Glomerular endothelial cell (primary cell): ENCODE measurements at places on chromosomes 1 and 21.

- DNase-seq, result no peak
Observed at GRCh38 chr1:37238364-37239224, 204.3 kb upstream of the GRIK3 start.

DNA sequence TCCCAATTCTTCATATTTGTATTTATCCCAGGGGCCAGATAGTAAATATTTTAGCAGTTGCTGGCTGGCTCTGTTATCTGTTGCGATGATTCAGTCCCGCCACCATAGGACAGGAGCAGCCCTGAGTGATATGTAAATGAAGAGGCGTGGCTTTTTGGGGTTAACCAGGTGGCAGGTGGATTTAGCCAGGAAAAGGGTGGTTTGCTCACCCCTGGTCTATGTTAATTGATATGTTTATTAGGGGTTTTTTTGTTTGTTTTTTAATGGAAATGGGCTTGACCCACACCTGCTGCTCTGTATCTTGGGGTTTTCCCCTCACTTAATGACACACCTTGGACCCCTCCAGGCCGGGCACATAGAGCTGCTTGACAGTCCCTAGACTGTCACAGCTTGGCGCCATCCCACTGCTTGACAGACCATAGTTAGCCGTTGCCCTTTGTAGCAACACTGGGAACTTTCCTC lies 62.8 kb downstream of the PIK3CD start:
- no peak for DNase-seq

DNA sequence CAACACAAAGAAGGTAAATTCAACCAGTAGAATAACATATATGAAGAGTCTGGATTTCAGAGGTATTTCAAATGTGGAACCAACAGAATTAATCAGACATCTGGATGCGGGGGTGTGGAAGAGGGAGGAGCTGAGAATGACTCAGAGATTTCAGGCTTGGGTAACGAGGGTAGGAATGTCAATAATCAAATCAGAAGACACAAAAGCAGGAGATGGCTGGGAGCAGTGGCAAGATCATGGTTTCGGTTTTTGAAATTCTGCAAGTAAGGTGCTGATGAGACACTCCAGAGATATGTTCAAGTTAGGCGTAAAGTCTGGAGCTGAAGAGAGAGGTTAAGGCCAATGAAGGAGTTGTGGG lies 64.0 kb downstream of the PLPPR5 start:
- DNase-seq, result no peak

DNA sequence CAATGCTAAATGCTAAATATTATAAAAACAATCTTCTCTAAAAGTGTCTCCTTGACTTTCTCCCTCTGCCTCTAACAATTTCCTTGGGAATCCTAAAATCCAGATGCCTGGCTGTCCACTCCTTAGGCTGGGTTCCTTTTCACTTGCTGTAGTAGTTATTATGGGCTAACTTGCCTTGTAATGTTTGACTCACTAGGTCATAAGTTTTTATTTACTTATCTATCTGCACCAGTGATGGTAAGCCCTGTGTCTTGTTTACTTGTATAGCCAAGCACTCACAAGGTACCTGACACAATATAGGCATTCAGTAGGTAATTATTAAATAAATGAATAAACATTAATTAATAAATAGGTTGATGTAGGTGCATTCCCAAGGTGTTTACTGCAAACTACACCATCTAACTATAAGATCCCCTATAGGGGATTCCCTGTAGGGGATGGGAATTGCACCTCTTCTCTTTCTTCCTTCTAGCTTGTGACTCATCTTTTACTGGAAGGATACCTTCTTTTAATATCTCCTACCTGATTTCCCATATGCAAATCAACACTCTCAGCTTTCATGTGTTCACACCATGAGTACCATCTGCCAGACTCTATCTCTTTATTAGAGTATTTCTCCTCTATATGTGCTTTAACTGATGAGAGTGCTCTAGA lies 14.7 kb upstream of the CHIA start:
- DNase-seq, result no peak

GRCh38 chr1:91527266-91527765 lies 26.7 kb downstream of the CDC7 start:
- no peak for DNase-seq
